ENCODE measurements at places on chromosomes 2 and 18. TPM values are rescaled to one million over a fixed set of nuclear protein-coding genes. Genes with fewer than 3 reads are reported as not detected.

- H3K36me3 ChIP-seq, result no peaks in the 10 kb centered on the region
- no peak overlapping the region for H3K4me3 ChIP-seq
- H3K27ac ChIP-seq, result no peak overlapping the region
- H3K27me3 ChIP-seq, result no peaks in the 10 kb centered on the region
- DNase-seq, result no peak
- peaks cover 7% of the 10 kb centered on the region for H3K4me1 ChIP-seq
These were observed 144.9 kb upstream of the ID2 start for GRCh38 chr2:8536686-8537561.

Gene HAAO
- 12.4 TPM for total RNA-seq

Gene FASTKD1
- 12.2 TPM for total RNA-seq

GRCh38 chr2:217915706-217916105 lies 87.1 kb downstream of the TNS1 start:
- H3K36me3 ChIP-seq, result no peaks in the 10 kb centered on the region
- H3K4me1 ChIP-seq, result peaks cover 73% of the 10 kb centered on the region
- DNase-seq, result no peak

DNA sequence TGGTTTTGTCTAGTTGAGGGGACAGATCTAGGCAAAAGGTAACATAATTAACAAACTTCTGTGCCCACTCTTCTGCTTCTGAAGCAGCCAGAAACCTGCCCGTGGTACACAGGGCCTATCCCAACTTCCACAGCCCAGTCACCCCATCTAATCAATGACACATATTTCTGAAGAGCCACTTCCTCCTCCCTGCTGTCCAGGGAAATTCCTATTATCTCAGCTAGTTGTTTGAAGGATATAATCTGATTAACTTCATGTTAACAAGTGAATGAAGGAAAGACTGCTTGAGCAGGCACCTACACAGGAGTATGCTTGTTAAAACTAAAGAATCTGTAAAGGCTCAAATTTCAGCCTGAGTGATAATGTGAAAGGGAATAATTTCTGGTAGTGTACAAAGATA lies 61.4 kb downstream of the CCDC148 start:
- no peak overlapping the region for H3K27ac ChIP-seq
- H3K4me3 ChIP-seq, result no peak overlapping the region
- H3K4me1 ChIP-seq, result no peaks in the 10 kb centered on the region
- no peaks in the 10 kb centered on the region for H3K27me3 ChIP-seq
- DNase-seq, result no peak

Gene PAX8
- 10.1 TPM for total RNA-seq

Gene B3GNT7
- 25.3 TPM for total RNA-seq

GRCh38 chr2:128313091-128313836 lies 5.4 kb downstream of the HS6ST1 start:
- DNase-seq, result no peak
- H3K27me3 ChIP-seq, result no peaks in the 10 kb centered on the region
- H3K4me3 ChIP-seq, result no peak overlapping the region

- no peaks in the 10 kb centered on the region for H3K4me1 ChIP-seq
- DNase-seq, result no peak
- no peak overlapping the region for H3K4me3 ChIP-seq
- H3K27ac ChIP-seq, result no peak overlapping the region
- H3K36me3 ChIP-seq, result no peaks in the 10 kb centered on the region
- no peaks in the 10 kb centered on the region for H3K27me3 ChIP-seq
These were observed 180.3 kb downstream of the VAPA start for GRCh38 chr18:10094154-10094553.

DNA sequence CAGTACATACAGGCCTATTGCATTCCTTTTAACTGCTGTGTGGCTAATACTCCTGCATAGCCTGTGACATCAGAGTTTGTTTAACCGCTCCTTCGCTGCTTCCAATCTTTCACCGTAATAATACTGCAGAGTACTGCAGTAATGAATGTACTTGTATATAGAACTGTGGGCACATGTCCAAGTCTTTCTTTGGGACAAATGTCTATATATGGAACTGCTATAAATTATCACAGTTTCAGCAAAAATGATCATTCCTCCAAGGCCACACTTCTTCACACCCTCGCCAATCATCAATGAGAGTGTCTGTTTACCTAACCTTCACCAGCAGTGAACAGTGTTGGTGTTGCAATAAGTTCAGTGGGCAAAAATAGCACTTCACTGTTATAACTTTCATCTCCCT lies 230.4 kb downstream of the SP3 start:
- DNase-seq, result no peak
- no peaks in the 10 kb centered on the region for H3K27me3 ChIP-seq
- no peak overlapping the region for H3K27ac ChIP-seq
- no peaks in the 10 kb centered on the region for H3K36me3 ChIP-seq
- H3K4me3 ChIP-seq, result no peak overlapping the region

Gene NEURL3
- total RNA-seq, result not detected

DNA sequence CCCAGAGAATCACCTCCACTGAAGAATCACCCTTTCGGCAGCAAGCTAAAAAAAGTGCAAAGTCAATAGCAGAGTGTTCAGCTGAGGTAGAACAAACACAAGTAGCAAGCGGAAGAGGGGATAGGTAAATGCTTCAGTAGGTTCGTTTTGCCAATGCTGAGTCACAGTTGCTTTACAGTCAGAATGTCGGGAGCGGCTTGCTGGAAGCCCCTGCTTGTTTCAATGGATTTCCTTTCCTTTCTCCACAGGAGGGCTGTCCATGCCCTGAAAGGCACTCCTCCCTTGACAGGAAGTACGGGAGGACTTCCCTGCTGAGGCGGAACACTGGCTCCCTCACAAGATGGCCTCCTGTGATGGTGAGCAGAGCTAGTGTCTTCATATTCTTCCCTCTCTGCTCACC lies 146.2 kb upstream of the LYPD1 start:
- no peaks in the 10 kb centered on the region for H3K4me1 ChIP-seq
- no peaks in the 10 kb centered on the region for H3K27me3 ChIP-seq
- no peak for DNase-seq
- H3K4me3 ChIP-seq, result no peak overlapping the region

GRCh38 chr2:225124311-225125017 lies 82.2 kb upstream of the DOCK10 start:
- no peak overlapping the region for H3K27ac ChIP-seq
- no peak for DNase-seq
- H3K27me3 ChIP-seq, result no peaks in the 10 kb centered on the region
- H3K36me3 ChIP-seq, result no peaks in the 10 kb centered on the region

Gene ABCG5
- total RNA-seq, result not detected
